T-helper 17 cell (primary cell): ENCODE measurements at places on chromosomes 7 and 10. TPM values are rescaled to one million over a fixed set of nuclear protein-coding genes. Genes with fewer than 3 reads are reported as not detected.
A peak's percentile ranks its signal among the peaks of the same experiment; 100 is the strongest.

DNA sequence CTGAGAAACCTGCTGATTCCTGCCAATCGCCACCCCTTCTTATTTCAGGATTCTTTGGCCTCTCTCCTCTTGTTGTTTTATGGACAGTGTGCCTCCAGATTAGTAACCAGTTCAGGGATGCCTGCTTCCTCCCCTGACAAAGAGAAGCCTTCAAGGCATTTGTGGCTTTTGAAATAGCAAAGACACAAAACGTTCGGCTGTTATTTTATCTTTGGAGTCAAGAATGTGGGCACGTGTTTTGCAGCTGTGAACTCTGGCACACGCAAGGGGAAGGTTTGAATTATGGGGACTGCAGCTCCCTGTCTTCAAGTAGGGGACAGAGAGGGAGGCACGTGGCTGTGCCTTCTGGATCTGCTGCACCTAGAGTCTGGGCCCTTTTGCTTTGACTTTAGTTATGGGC lies 157.9 kb upstream of the GRB10 start:
- DNase-seq, result no peak

- DNase-seq, result no peak
These were observed 49.3 kb downstream of the COL28A1 start for GRCh38 chr7:7486362-7486761.

- DNase-seq, result no peak
These were observed 69.5 kb downstream of the HIBADH start for GRCh38 chr7:27593226-27593625.

GRCh38 chr7:23205909-23206767 lies 24.3 kb downstream of the NUP42 start:
- DNase-seq, result no peak

GRCh38 chr10:96334616-96335526 lies 23.9 kb downstream of the OPALIN start:
- no peak for DNase-seq

GRCh38 chr10:89879121-89879520 lies 177.7 kb downstream of the KIF20B start:
- no peak for DNase-seq

DNA sequence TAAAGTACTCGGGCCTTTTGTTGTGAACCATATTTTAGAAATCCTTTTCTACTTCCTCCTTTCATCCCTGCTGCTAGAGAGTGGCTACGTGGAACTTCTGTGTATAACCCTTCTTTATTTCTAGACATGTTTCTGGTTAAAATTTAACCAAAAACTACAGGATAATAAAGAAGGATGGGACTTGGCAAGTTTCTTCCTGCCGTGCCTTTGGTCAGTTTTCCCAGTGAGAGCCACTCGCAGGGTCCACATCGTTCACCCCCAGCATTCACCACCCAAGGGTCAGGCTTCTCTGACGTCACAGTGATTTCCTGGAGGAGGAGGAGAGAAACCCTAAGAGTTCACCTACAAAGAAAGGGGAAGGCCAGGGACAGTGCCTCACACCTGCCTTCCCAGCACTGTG lies 45.4 kb downstream of the NKX6-2 start:
- DNase-seq, result no peak

GRCh38 chr7:126845331-126845730 lies 407.4 kb downstream of the GRM8 start:
- DNase-seq, result no peak

DNA sequence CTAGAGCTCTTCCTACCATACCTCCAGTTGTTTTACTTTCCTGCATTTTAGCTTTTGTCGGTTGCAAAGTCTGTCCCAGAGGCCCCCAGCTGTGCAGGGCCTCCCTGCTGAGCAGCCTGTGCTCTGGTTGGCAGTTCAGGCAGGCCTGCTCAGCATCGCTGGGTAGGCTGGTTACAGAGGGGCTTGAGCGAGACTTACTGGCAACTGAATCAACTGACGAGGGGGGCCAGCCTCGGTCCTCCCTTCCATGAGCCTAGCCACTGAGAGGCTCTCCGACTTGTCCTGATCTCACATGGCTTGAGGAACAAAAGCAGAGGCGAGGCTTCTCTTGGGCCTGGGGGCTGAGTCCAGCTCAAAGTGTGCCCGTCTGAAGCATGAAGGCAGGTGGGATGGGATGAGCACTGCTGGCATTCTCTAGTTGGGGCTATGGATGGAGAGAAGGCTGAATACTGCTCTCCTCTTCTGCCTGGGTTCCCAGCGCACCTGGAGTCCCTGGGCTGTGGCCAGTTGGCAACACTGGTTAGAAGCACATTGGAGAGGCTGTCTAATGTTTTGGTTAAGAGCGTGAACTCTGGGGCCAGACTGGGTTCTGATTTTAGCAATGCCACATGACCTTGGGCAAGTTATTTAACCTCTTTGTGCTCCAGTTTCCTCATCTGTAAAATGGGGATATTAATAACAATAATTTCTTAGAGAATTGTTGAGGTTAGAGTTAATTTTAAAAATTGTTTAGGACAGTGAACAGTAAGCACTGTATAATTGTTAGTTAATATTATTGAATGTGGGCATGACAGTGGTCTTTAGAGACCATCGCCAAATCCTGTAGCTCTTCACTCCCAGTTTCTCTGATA lies 6.9 kb upstream of the SFRP5 start:
- no peak for DNase-seq

- DNase-seq, result no peak
These were observed 126.8 kb upstream of the NRP1 start for GRCh38 chr10:33461295-33461640.

GRCh38 chr7:139016931-139017511 lies 18.8 kb downstream of the ZC3HAV1L start:
- DNase-seq, result peak; percentile 16

DNA sequence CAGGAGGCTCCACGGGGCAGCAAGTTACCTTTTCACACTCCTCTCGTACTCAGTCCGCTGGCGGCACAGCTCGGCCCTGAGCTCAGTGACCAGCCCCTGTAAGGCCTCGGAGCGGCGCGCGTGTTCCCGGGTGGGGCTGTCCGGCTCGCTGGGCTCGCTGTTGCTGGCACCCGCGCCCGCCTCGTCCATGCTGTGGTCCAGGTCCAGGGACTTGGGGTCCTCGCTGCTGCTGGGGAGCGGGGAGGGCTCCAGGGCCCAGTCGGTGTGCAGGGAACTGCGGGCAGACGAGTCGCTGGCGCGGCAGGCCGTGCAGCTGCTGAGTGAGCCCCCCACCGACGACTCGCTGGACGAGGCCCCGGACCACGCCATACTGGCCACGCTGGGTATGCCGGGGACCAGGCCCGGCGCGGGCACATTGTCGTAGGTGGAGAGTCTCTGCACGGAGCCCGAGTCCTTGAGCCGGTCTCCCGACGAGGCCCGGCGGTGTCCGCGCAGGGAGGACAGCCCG lies 143.8 kb downstream of the MAPK8 start:
- no peak for DNase-seq

DNA sequence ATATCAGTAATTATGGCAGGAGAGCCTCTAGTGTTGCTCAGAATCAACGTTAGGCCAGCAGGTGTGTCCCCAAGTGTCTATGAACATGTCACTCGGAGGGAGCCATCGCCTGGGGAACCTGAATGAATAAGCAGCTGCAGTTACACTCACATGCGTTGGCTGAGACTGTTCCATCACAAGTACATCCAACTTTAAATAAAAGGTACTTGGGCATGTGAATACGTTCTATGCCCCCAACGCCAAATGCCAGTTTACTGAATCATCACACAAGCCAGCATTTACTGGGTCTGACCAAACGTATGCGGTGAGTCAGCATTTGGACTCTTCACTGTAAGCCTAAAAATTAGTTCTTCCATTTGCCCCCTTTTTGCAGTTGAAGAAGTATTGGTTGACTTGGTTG lies 207.6 kb upstream of the PLXNA4 start:
- DNase-seq, result no peak

GRCh38 chr7:55065079-55065478 lies 46.3 kb downstream of the EGFR start:
- no peak for DNase-seq

- DNase-seq, result no peak
These were observed 37.6 kb downstream of the OAT start for GRCh38 chr10:124381011-124381611.

GRCh38 chr10:101389986-101390531 lies 36.1 kb downstream of the BTRC start:
- no peak for DNase-seq

DNA sequence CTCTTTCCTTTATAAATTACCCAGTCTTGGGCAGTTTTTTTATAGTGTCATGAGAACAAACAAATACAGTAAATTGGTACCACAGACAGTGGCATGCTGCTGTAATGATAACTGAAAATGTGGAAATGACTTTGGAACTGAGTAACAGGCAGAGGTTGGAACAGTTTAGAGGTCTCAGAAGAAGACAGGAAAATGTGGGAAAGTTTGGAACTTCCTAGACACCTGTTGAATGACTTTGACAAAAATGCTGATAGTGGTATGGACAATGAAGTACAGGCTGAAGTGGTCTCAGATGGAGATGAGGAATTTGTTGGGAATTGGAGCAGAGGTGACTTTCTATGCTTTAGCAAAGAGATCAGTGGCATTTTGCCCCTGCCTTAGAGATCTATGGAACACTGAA lies 1128.4 kb upstream of the POT1 start:
- no peak for DNase-seq

Gene TRIM50
- total RNA-seq, result not detected

Gene PODXL
- 1.1 TPM for total RNA-seq

Gene ELN
- not detected for total RNA-seq

Gene BEND7
- 0.76 TPM for total RNA-seq

Gene GAD2
- total RNA-seq, result not detected

Gene ACSM6
- total RNA-seq, result not detected

Gene AKR1C2
- not detected for total RNA-seq

Gene COL13A1
- total RNA-seq, result not detected

Gene PRR15
- total RNA-seq, result not detected

Gene BTBD16
- total RNA-seq, result not detected

Gene PNLIPRP2
- not detected for total RNA-seq
